ENCODE measurements at places on chromosomes 5 and 9. TPM values are rescaled to one million over a fixed set of nuclear protein-coding genes. Genes with fewer than 3 reads are reported as not detected.

The TEX53 gene
- not detected for total RNA-seq

The CARD6 gene
- total RNA-seq, result 19.5 TPM

GRCh38 chr5:77633207-77633675, 5.3 kb downstream of the OTP start:
- DNase-seq, result peak; percentile 64

DNA sequence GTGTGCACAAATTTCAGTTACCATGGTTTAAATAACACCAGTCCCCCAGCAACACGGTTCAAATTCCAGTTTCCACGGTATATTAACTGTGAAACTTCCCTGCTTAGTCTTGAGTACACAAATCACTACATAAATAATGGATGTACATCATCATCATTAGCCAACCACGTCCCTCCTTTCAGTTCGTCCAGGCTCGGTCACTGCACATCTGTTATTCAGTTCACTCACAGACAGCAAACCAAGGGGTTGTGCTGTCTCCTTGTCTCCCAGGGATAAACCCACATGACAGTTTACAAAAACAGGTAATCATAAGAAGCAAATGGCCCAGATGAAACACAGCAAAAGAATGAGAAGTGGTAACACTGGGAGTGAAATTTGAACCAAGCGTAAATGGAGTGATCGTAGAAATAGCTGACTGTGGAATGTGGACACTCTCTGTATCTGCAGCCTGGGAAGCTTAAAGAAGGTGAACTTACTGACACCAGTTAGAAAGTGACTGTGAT, 61.0 kb upstream of the RAD23B start:
- no peak for DNase-seq

DNA sequence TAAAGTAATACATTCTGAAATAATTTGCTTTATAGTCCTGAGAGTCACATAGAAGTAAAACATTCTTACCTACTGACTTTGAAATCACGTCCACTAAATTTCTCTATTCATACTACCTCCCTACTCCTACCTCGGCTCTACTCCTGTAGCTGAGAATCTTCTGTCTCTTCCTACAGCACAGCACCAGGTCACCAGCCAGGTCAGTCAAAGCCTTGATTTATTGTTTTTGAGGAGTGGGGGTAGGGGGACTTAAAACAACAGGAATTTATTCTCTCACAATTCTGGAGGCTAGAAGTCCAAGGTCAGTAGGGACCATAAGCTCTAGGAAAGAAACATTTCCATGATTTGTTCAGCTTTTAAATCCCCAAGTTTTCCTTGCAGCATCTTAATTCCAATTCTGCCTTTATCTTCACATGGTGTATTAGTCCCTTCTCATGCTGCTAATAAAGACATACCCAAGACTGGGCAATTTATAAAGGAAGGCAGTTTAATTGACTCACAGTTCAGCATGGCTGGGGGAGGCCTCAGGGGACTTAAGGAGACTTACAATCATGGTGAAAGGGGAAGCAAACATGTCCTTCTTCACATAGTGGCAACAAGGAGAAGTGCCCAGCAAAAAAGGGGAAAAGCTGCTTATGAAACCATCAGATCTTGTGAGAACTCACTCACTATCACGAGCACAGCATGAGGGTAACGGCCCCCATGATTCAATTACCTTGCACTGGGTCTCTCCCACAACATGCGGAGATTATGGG, 49.6 kb upstream of the CCNG1 start:
- no peak for DNase-seq

- DNase-seq, result peak; percentile 44
These were observed 4.7 kb downstream of the PAX5 start for GRCh38 chr9:37029304-37029775.

- no peak for DNase-seq
These were observed 106.5 kb upstream of the PRRC1 start for GRCh38 chr5:127410959-127411358.

DNA sequence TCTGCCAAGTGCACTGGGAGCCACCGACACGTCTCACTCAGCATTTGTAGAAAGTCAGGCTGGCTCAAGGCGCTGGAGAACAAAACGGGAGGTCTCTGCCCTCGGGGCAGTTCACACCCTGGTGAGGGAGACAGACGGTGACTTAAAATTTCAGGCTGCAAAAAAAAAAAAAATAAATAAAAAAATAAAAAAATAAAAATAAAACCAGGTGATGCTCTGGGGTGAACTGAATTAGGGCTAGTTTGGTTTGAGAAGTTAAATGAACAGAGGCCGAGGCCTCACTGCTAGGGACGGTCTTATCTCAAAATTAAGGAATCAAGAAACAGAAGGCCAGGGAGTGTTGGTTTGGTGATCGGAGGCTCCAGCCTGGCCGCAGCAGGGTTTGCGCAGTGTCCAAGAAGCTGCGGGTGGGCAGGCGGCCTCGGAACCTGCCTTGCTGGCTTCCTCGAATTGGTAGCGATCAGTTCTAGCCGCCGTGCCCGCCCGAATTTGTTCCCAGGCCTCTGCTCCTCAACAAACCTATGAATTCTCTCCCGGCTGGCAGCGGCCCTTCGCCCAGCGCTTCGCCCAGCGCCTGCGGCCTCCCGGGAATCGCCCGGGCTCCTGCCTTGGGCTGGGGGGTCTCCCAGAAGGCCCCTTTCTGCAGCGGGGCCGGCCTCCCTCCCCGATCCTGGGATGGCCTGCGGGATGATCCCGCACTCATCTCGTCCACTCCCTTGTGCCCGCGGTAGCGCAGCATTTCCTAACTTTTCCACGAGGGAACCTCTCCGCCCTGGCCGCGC, 1.5 kb downstream of the NKX2-5 start:
- DNase-seq, result no peak

- DNase-seq, result no peak
These were observed 1382.9 kb upstream of the DMAC1 start for GRCh38 chr9:9182431-9182830.

DNA sequence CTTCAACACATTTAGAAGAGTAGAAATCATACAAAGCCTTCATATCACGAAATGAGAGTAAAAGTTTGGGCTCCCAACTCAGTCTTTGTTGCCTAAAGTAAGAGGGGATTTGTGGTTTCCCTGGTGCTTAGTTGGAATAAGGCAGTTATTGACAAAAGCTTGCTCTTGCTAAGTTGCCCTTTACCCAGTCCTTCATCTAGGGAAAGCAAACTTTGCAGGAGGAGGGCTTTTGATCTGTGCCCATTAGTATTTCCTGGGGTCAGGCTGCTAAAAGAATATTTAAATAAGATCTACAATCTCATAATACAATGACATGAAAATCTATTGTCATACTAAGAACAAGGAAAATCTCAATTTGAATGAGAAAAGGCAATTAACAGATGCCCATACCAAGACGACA, 84.1 kb upstream of the ACO1 start:
- no peak for DNase-seq

DNA sequence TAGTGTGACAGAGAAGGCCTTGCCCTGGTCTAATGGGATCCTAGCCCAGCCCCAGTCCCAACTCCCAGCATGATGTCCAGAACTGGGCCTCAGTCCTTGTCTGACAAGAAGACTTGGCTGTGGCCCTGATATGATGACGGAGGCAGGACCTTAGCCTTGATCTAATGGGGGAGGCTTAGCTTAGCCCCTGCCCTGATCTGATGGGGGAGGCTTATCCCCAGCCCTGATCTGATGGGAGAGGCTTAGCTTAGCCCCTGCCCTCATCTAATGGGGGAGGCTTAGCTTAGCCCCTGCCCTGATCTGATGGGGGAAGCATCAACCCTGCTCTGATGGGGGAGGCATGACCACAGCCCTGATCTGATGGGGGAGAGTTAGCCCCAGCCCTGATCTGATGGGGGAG, 3.7 kb downstream of the PKN3 start:
- DNase-seq, result no peak

GRCh38 chr9:72092820-72093219, 32.4 kb upstream of the C9orf57 start:
- no peak for DNase-seq
